ENCODE measurements at places on chromosomes 16 and 17.

DNA sequence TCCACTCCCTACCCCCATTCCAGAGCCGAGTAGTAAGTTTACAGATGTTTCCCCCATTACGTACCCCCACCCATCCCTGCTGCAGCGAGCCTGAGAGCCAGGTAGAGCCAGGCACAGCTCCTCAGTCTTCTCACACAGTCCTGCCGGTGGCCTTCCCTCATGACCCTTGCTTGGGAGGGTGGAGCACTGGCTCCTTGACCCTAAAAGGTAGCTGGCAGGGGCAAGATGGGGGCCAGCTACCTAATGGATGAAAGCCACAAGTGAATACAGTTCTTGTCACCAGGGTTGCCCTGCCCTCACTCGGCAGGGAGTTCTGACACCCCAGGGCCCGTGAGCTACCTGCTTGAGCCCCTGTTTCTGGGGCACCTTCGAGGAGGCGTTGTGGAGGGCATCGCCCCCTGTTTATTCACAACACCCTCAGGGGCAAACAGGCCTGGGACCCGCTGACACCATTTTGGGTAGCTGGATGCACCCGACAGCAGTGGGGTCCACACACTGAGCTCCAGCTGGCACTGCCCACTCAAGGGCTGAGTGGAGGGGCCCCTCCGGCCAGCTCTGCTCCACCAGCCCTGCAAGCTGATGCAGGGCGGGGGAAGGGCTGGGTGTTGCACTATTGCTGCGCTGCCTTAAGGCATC, 22.2 kb downstream of the ADAM11 start:
- no peak for DNase-seq

DNA sequence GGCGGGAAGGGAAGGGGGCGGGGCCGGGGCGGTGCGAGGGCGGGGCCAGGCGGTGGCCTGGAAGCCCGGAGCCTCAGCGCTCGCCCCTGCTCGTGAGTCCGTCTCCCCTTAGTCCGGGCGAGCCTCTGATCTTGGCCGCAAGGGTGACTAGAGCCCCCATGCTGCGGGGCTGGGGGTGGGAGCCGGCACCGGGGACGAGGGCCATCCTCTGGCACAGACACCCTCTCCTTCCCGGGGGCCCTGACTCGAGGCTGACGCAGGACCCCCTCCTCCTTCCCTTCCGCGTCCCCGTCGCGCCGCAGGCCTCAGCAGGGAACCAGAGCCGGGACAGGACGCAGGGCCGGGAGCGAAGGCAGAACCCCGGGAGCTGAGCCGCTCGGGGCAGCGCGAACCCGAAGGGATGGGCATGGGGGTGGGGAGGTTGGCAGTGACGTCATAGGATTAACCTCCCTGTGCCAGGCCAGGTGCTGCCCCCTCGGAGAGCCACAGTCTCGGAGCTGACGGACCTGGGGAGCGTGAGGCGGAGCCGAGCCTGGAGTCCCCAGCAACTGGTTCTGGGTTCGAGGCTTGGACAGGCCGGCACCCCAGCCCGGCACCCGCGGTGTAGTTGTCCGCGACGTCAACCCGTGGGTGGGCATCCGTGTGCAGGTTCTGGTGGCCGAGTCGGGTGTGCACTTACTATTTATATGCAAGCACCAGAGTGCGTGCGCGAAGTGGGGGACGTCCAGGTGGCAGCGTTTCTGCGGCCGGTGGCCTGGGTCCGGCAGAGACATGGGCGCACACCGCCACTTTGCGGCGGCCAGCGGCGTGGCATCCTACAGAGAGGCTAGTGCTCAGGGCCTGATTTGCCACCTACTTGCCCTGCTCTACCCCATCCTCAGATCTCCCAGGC, 503 bp upstream of the PLCD3 start:
- peak; percentile 52 for DNase-seq

DNA sequence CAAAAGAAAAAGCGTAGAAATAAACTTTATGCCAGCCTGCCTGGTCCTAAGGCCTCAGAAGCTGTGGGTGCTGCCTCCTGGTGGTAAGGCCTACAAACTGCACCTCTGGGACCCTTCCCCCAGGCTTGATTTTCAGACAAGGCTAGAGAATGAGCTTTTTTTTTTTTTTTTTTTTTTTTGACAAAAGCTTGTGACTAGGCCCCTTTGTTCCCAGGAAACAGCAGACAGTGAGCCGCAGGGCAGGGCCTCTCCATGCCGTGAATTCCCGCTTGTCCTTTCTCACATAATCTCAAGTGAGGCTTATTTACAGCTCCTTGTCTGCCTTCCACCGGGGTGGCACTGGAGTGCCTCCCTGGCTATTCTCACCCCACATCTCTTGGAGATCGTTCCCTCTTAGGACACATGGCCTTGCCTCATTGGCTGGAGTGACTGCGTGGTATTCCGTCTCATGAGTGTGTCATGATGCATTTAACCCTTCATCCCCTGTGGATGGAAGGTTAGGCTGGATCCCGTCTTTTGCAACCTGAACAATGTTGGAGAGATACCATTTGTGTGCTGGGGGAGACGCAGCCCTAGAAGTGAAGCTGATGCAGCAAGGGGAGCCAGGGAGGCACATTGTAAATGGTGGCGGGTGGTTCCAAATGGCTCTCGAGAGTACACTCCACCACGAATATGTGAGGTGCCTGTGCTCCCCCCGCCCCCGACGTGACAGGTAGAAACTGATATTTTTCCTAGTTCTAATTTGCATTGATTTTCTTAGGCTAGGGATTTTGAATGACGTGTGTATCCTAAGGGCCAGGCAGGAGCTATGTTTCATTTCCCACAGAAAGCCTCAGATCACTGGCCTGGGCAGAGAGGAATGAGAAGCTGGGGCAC, 49.6 kb downstream of the USP22 start:
- peak; percentile 52 for DNase-seq

GRCh38 chr16:84143784-84144199, 1.2 kb downstream of the HSDL1 start:
- no peak for DNase-seq

DNA sequence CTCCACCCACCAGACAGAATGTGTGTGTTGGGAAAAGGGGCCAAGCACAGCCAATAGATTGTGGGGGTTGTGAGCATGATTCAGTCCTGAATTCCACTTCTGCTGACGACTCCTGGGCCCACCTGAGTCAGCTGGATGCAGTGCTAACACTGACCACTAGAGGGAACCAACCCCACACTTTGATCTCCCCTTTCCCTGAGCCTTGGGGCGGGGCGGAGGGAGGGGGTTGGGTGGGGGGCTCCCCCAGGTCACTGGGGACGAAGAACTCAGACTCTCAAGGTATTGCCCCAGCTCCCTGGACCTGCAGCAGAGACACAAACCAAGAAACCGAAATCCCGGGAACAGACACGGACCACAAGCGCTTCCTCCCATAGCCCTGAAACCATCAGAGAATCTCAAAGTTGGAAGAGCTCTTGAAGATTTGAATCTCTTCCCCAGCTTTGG, 621 bp upstream of the CSHL1 start:
- peak; percentile 44 for DNase-seq

DNA sequence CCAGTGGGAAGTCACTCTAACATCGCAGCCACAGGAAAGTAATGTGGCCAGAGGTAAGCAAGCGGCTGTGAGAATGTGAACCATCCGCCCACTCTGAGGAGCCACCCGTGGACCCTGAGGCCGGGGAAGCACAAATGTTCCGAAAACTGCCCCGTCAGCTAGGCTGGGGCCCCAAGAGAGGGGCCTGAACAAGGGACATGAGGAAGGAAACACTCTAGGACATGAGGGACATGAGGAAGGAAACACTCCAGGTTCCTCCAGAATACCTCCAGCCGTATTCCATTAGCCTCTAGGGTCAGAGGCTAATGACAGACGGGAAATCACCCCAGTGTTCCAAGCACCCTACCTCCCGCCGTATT, 317 bp downstream of the TEFM start:
- DNase-seq: no peak

DNA sequence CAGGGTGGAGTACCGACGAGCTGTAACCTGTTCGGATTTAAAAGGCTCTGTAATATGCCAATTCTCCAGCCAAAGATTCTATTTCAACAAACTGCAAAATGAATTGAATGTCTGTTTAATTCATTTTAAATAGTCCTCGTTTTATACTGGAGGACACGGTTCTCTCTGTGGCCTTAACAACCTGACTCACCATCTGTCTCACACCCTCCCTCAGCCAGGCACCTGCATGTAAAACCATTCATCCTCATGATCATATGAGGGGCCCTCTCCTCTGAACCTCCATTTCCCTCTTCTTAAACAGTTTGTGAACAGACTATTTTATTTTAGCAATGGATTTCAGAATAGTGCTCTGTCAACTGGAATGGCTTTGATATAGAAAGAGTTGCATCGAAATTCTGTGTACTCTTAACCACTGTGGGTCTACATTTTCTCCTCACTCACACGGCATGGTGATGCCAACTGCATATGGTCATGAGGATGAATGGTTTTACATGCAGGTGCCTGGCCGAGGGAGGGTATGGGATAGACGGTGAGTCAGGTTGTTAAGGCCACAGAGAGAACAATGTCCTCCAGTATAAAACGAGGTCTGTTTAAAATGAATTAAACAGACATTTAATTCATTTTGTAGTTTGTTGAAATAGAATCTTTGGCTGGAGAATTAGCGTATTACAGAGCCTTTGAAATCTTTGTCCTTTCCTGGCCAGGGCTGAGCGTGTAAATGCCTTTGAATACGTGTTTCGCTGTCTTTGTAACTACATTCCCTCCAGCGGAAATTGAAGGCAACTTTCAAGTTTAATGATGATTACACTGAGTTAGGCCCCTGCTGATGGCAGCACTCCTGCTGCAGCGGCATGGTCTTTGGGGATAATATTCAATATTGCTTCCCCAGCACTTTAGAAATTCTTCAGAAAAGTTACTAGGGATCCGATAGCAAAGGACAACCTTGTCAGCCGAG, 329.6 kb downstream of the SNX29 start:
- DNase-seq: no peak

GRCh38 chr17:6491071-6491700, 46.9 kb downstream of the PIMREG start:
- no peak for DNase-seq

GRCh38 chr17:73137376-73137775, 27.4 kb upstream of the SSTR2 start:
- DNase-seq: no peak

DNA sequence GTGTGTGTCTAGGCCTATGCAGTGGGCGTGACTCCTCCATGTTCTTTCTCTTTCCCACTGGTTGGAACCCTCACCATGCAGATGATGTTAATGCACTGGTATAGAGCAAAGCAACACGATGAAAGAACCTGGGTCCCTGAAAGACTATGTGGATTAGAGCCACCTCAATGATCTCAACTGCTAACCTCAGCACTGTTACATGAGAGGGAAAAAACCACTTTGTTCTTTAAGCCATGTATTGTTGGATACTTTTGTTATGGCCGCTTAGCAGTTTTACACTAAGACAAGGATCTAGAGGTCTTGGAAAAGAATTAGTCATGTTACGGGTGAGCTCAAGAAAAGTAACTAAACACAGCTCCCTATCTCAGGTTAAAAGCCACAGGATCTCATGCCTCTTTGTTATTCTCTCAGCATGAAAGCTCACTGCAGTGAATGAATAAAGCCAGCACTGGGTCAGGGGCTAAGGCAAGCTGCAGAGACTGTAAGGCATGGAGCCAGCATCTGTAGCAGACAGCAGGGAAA, 56.6 kb upstream of the RBBP6 start:
- no peak for DNase-seq

DNA sequence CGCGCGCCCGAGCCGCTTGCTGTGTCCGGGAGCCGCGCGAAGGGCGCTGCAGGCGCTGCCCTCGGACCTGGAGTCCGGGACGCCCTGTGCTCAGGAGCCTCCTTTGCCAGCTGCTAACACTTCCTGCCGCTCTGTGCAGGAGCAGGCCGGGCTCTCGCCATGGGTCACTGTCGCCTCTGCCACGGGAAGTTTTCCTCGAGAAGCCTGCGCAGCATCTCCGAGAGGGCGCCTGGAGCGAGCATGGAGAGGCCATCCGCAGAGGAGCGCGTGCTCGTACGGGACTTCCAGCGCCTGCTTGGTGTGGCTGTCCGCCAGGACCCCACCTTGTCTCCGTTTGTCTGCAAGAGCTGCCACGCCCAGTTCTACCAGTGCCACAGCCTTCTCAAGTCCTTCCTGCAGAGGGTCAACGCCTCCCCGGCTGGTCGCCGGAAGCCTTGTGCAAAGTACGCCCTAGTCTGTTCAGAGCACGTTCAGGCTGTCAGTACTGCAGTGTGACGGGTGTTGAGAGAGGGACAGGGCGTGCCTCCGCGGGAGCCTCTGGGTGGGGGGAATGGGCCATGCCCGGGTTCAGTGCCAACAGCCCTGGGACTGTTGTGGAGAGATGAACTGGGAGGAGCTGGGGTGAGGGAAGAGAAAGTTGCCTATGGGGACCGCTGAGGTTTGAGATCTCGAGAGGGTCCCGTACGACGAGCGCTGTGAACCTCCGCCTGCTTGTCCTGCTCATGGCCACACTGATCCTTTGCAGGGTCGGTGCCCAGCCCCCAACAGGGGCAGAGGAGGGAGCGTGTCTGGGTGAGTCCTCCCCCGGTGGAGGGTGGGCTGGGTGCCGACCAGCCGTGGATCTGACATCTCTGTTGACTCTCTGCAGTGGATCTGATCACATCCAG, 1.3 kb downstream of the ZNF276 start:
- peak; percentile 31 for DNase-seq

GRCh38 chr17:51164911-51165679, 1.1 kb upstream of the NME2 start:
- no peak for DNase-seq

- no peak for DNase-seq
Observed at GRCh38 chr16:79897104-79897452, 296.5 kb upstream of the MAF start.

DNA sequence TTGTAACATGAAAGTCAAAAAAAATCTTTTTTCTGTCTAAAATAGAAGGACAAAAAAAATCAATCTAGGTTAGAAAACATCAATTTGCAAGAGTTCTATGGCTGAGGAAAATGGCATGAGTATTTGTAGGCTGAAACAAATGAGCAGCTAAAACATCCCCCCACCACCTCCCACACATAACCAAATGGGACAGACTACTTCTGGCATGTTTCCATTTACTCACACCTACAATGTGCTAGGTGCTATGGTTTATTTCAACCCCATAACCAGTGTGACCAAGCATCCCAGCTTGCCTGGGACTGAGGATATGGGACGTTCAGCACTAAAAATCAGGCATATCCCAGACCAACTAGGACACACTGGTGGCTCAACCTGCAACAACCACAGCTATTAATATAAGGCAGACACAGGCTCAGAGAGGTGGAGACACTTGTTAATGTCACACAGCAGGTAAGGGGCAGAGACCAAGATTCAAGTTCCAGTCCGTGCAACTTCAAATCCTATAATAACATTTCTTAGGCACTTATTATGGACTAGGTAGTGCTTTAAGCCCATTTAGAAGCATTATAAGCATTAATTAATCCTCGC, 96.0 kb downstream of the XYLT1 start:
- DNase-seq: no peak

DNA sequence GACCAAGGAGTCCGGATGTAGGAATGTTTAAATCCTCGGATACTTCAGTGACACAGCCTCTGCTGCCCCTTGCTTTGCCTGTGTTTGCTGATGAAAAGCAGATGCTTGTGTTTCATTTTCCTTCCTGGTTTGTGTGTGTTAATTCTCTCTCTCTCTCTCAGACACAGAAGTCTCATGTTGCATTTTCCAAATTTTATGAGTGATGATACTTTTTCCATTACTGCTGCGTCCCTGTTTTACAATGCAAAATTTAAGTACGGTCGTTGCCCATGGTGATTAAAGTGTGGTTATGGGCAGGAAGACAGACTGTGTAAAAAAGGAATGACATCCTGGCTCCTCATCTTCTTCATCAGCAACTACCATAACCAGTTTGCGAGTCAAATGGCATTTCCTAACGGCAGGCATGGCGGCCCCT, 5.7 kb downstream of the RMI2 start:
- no peak for DNase-seq

GRCh38 chr17:74351552-74352210, 10.0 kb downstream of the BTBD17 start:
- DNase-seq: no peak

- no peak for DNase-seq
Observed at GRCh38 chr16:19119564-19119963, 5.8 kb downstream of the ITPRIPL2 start.
